ENCODE measurements at places on chromosomes 12 and 14.
A peak's percentile ranks its signal among the peaks of the same experiment; 100 is the strongest.

DNA sequence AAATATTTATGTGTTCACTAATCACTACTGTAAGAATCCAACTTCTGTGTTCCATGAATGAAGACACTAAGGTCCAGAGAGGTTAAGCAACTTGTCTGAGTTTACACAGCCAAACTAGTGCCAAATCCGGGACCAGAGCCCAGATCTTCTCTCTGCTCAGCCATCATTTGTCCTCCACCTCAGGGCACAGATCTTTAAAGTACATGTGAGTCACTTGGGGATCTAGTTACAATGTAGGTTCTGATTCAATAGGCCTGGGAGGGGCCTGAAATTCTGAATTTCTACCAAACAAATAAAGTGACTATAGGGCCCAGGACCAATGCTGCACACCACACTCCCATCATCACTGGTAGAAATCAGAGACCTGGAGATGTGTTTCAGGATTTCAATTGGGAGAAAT lies 162.9 kb downstream of the GXYLT1 start:
- no peak for DNase-seq

DNA sequence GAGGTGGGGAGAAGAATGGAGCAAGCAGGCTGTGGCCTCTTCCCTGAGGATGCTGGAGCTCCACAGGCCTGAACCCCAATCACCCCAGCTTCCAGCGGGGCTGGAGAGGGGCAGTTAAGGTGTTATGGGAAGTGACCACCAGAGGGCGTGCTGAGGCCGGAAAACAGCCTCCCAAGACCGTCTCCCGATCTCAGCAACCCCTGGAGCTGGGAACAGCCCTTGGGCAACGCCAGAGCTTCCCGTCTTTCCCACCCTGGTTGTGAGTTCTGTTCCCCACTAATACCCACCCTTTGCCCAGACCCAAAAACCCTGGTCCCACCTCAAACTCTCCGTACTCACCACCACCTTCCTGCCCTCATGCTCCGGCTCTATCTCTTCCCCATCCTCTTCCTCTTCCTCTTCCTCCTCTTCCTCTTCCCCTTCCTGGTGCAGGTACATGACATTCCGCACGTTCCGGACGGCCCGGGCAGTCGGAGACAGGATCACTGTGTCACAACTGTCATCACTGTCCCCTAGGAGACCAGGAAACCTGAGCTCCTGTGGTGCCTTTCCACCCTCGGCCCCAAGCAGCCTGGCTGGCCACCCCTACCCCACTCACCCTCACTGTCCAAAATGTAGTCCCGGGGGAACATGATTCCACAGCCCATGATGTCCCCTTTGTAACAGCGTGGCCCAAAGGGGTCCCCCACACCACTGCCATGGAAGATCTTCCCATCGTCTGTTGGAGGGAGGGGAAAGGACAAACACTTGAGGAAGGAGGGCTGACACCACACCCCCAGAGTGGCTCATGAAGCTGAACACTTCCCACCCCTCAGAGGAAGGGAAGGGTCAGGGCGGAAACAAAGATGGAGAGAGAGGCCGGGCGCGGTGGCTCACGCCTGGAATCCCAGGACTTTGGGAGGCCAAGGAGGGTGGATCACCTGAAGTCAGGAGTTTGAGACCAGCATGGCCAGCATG lies 12.9 kb downstream of the SPRYD3 start:
- peak; percentile 48 for DNase-seq

DNA sequence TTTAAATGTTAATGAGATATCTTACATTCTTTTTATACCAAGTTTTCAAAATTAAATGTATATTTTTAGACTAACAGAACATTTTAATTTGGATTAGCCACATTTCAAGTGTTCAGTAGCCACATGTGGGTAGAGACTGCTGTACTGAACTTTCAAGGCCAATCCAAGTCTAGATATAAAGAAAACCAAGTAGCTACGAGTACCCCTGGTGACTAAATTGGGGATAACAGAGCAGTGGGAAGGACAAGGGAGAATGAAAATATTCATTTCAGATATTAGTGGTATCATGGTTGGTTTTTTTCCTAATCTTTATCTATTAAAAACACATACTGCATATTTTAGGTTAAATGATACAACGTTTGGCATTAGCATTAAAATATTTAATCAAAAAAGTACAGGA lies 69.4 kb upstream of the RHOJ start:
- DNase-seq, result no peak

GRCh38 chr14:30994681-30995620 lies 30.5 kb upstream of the AP4S1 start:
- DNase-seq, result no peak

GRCh38 chr12:56469007-56469930 lies 891 bp downstream of the SPRYD4 start:
- no peak for DNase-seq

DNA sequence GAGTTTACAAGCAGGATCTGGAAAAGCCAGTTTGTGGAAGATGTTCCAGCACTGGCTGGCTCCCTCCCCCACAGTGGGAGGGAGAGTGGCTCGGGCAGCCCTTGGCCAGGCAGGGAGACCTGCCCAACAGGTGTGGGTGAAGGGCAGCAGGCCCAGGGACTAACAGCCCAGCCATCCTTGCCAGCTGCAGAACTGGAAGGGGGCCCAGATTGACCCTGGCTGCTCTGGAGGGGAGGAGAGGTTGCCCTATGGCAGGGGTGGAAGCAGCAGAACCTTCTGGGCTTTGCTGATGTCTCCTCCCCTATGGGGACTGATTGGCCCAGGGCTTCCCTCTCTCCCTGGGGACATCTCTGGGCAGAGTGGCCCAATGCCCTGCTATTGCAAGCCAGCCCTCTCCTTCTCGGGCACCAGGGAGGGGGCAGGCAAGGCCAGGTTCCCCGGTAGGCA lies 20.5 kb downstream of the IRF2BPL start:
- DNase-seq, result no peak
